ENCODE measurements at places on chromosomes 2 and 18. TPM values are rescaled to one million over a fixed set of nuclear protein-coding genes. Genes with fewer than 3 reads are reported as not detected.

The HOXD13 gene
- total RNA-seq, result not detected

The HOXD3 gene
- total RNA-seq, result 1.4 TPM

GRCh38 chr2:200125444-200126284 lies 170.3 kb downstream of the MAIP1 start:
- no peak for DNase-seq

DNA sequence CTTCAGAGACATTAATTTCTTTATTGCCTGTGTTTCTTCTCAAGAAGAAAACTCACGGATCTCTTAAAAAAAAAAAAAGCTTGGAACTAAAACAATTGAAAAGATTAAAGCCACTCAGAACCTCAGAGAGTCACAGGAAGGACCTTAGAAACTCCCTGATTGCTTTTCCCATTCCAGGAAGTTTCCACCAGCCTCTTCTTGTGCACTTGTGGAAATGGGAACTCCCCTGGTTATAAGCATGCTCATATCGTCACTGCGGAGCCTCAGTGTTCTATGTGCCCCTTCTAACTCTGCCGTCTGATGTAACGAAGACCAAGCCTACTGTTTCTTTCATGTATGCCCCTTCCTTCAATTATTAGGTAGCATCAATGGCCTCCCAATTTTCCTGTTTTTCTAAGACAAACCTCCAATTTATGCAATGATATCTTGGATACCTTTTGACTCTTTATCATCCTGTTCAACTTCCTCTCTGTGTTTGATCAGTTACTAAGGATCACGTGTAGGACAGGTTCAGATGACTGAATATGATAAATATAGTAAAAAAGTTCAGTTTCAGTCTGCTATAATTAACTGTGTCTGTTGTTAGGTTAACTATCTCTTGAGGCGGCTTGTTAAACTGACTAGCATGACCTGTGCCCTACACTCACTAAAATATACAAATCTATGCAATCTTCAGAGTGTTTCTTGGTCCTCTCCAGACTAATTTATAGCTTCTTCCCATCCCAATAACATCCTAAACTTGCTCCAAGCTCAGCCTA lies 593.7 kb upstream of the CHAC2 start:
- no peak for DNase-seq

DNA sequence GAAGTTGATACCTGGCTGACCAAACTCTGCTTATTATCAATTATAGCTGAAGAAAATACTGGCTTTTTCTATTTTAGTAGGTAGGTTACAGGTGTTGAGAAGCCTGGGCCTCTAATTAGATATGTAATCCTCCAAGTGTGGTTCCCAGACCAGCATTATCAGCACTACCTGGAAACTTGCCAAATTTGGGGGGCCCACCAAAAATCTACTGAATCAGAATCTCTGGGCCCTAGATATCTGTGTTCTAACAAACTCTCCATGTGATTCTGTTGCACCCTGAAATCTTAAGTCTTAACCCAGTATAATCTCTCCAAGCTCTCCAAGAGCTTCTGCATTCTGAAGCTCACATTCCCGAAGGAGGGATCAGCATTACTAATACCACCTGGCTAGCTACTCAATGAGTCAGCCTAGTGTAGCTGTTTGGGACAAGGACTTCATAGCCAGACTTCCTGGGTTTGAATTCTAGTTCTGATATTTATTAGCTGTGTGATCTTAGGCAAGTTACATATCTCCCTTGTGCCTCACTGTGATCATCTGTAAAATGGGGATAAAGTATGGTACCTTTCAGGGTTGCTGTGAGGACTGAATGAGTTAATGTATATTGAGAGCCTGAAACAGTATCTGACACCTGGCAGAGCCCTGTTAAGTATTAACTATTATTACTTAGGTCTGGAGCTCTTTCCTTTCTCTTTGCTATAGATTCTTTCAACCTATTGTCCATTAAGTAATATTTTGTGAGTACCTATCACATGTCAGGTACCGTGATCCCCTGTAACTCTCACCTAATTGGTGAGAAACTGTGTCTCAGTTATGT lies 94.1 kb upstream of the CD302 start:
- peak; percentile 44 for DNase-seq

- no peak for DNase-seq
Measured at GRCh38 chr18:30713299-30713698, 329.2 kb downstream of the DSC3 start.

DNA sequence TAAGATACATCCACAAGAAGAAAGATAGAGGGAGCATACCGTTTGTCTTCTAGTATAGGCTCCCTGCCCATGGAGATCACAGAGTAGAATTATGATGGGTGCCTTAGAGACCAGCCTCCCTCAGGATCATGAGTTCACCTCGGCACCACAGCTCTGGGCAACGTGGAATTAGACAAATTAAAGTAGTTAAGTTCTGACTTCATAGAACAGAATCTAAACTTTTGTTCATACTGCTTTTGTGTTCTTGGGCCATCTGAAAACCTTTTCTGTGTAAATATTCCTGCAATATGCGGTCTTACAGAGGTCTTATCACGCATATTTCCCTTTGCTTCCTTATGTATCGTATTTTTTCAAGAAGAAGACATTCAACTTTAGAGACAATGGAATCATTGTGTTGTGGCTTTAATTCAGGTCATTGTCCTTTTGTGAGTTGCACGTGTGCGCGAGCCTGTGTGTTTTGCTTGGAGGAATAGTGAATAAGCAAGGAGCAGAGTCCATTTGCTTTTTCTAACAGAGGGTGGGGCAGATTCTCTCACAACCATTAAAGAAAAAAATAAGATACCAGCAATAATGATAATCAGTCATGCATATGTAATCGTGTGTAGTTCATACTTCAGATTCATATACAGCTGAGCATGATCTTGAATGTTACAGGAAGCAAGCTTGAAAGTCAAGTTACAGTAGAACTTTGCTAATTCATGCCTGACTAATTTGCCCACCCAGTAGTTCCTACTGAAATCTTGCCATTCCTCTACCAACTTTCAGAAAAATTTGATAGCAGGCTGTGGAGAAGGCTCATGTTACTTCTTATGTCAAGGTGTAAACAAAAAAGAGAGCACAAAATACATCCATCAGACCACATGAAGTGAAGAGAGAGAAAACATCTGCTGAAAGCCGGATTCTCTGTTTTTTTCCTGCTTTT lies 243.6 kb downstream of the NEDD4L start:
- DNase-seq, result no peak

GRCh38 chr2:116452651-116453050 lies 1361.8 kb upstream of the DDX18 start:
- DNase-seq, result no peak

DNA sequence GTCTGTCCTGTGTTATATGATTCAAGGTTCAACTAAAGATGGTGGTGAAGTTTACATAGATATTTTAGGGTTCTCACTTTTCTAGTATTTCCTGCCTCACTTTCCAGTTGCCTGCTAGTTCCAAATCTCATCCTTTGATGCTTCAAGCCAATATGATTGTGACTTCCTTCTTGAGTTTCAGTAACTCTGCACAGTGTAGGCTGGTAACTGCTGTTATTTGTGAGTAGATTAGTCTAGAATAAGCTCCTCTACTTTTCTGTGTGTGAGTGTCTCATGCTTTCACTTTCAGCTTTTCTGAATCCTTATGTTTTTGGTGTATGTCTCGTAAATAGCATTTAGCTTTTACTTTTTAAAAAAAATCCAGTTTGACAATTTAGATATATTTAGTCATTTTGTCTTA lies 42.6 kb downstream of the GALNT1 start:
- no peak for DNase-seq

DNA sequence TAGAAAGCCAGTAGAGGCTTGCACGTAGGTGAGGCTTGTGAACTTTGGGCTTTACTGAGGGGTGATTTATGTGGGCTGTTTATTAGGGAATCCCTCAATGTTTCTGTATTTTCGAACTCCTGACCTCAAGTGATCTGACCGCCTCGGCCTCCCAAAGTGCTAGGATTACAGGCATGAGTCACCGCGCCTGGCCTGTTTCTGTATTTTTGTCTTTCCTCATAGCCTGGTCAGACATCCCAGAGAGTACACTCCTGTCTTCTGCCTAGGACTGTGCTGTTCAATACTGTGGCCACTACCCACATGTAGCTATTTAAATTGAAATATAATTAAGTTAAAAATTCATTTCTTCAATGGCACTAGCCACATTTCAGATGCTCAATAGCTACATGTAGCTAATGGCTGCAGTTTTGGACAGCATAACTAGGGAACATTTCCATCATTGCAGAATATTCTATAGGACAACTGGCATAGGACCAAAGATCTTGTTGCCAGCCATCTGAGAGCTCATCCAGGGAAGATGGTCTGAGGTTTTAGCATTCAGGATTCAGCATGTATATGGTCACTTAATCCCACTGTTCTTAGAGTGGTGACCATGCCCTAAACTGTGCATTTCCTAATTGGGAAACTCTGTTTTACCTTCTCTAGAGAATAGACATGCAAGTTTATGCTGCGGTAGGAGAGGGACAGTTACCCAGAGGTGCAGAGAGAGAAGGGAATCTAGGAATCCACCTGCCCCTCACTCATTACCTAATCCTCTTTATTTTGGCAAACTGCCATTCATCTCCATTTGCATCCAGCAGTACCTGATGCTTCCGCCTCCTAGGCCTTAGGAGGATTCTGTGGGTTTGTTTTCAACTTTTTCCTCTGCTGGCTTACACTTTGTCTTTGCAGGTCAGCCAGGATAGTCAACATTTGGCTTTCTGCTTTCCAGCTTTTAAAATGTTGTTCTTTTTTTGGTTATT lies 64.4 kb downstream of the LCLAT1 start:
- peak; percentile 57 for DNase-seq

DNA sequence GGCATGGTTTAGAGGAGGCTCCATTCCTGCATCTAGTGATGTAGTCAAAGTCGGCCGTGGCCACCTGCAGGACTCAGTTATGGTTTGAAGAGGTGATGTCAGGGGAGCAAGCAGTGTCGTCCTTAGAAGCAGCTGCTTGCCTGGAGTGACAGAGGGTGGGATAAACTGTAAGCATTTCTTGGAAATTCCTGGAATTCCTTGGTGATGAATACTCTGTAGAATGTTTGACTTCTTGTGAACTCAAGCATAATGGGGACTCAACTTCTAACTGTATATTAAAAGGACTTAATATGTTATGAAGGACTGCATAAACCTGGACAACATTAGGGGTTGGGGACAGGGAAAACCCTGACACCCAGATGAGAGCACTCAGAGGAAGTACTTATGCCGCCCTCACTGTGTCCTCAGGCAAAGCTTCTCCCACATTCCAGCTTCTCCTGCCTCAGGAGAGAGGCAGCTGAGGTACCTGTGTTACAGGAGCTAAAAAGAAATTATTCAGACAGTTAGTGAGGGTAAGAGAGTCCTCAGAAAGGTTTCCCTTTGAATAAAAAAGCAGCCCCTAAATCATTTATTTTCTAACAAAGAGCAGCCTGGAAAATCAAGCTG lies 459.9 kb upstream of the CELF4 start:
- DNase-seq, result no peak
